ENCODE measurements at places on chromosomes 2 and 18.

DNA sequence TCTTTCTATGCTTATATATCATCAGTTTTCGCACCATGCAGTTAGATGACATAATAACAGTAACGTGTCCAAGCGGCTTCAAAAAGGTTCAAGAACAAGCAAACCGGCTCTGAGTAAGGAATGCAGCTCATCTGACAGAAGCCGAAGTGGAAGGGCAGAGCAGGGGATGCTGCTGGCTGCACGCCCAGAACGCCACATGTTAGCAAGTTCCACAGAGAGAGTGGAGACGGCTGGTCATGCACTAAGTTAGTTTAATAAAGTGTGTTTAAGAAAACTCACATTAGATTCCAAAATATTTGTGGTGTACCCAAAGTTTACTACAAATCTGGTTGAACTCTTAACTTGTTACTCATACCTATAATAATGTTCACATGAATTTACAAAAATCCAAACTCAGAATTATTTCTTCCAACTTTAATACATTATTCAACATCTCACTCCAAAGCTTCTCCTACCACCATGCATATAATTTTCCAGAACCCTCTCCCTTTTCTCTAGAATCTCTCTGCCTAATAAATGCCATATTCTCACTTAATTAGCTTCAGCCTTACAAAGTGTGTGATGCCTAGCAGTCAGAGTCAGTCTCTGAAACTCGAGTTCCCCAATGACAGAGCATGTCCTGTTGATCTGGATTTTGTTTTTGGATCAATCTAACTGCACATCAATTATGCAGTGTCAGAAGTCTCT lies 170.0 kb downstream of the DNAH7 start:
- DNase-seq, result no peak

GRCh38 chr2:165016772-165017411 lies 61.6 kb upstream of the SLC38A11 start:
- DNase-seq, result no peak

GRCh38 chr18:54261894-54262293 lies 7.4 kb upstream of the POLI start:
- DNase-seq, result no peak

DNA sequence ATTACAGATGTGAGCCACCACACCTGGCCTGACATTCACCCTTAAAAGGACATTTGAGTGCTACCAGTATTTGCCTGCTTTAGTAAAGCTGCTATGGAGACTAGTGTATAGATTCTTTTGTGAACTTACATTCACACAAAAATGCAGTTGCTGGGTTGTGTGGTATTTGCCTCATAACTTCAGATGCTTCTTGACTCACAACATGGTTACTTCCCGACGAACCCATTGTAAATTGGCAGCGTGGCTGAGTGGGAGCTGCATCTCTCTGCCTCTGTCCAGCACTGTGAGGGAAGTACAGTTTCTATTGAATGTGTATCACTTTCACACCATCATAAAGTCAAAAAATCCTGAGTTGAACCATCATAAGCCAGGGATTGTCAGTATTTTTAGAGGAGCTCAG lies 56.9 kb downstream of the RRM2 start:
- no peak for DNase-seq

- DNase-seq, result no peak
These were observed 2.9 kb upstream of the EPB41L3 start for GRCh38 chr18:5546660-5547059.

DNA sequence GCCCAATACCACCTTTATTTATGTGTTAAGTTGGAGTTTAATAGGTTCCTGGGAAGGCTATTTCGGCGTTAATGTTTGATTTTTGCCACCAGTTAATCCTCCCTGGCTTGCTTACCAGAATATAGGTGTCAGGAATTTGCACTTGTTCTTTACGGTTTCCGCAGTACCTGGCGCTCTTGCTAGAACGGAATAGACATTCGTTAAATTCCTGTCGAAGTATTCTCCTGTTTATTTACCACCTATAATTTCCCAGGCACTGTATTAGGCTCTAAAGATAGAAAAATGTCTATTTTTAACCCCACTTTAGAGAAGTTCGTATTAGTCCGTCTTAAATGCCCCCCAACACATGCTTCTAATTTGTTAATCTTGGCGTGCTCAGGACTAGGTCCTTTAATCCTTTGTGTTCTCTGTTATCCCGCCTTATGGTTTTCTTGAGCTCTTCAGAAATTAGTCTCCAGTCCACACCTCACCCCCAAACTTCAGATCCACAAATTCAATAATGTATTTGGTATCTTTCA lies 575 bp downstream of the CCDC150 start:
- DNase-seq, result no peak

GRCh38 chr2:237259201-237259600 lies 154.8 kb downstream of the COL6A3 start:
- DNase-seq, result no peak
